Smooth muscle cell of bladder (primary cell): ENCODE measurements at places on chromosomes 4 and X. TPM values are rescaled to one million over a fixed set of nuclear protein-coding genes. Genes with fewer than 3 reads are reported as not detected.

Gene TNMD
- total RNA-seq, result not detected in 2 replicates

Gene CSN1S1
- not detected in 2 replicates for total RNA-seq

Gene TRIM60
- not detected in 2 replicates for total RNA-seq

Gene HTRA3
- total RNA-seq, result 5.8 and 10.4 TPM in 2 replicates

Gene EPHA5
- total RNA-seq, result 7.1 and 19.0 TPM in 2 replicates

Gene PF4V1
- 51.0 and 75.8 TPM in 2 replicates for total RNA-seq

Gene CFI
- 1.8 and 6.9 TPM in 2 replicates for total RNA-seq

Gene HPRT1
- 11.7 and 14.8 TPM in 2 replicates for total RNA-seq

Gene UGT2B15
- total RNA-seq, result not detected in 2 replicates

Gene KLHL15
- total RNA-seq, result 6.8 and 9.4 TPM in 2 replicates

Gene HDAC6
- 16.8 and 25.5 TPM in 2 replicates for total RNA-seq

Gene FOXR2
- not detected in 2 replicates for total RNA-seq

Gene RHOXF2
- total RNA-seq, result not detected in 2 replicates

Gene PCYT1B
- total RNA-seq, result 0.28 and 0.46 TPM in 2 replicates

Gene PASD1
- total RNA-seq, result not detected in 2 replicates

Gene GAGE13
- total RNA-seq, result not detected in 2 replicates

Gene DKK2
- total RNA-seq, result 0.09 TPM in 1 of 2 replicates, not detected in the other

Gene RELL1
- total RNA-seq, result 93.4 and 97.6 TPM in 2 replicates

Gene XAGE1A
- not detected in 2 replicates for total RNA-seq

Gene PRDM8
- total RNA-seq, result 2.8 and 2.9 TPM in 2 replicates

Gene ZCCHC18
- 0.55 and 0.57 TPM in 2 replicates for total RNA-seq

Gene AMBN
- total RNA-seq, result not detected in 2 replicates

Gene GASK1B
- total RNA-seq, result 78.9 and 168 TPM in 2 replicates

Gene RAB39B
- total RNA-seq, result 0.83 and 0.85 TPM in 2 replicates

Gene MOSPD2
- total RNA-seq, result 12.1 and 12.2 TPM in 2 replicates

Gene PHEX
- 0.14 and 0.46 TPM in 2 replicates for total RNA-seq

Gene IL13RA1
- total RNA-seq, result 53.3 and 56.0 TPM in 2 replicates

Gene TAB3
- total RNA-seq, result 3.6 and 4.5 TPM in 2 replicates

Gene PTPN13
- 37.3 and 58.6 TPM in 2 replicates for total RNA-seq

Gene XK
- total RNA-seq, result under 0.01 TPM in 2 replicates

Gene HTN1
- total RNA-seq, result not detected in 2 replicates

Gene LRIT3
- total RNA-seq, result under 0.01 TPM in 1 of 2 replicates, not detected in the other

Gene KLB
- total RNA-seq, result not detected in 2 replicates

Gene UGT2B10
- total RNA-seq, result not detected in 2 replicates

Gene DDX53
- total RNA-seq, result not detected in 2 replicates

Gene GRSF1
- 68.6 and 78.3 TPM in 2 replicates for total RNA-seq

Gene SPOCK3
- total RNA-seq, result 0.43 and 1.5 TPM in 2 replicates

Gene NALF2
- total RNA-seq, result not detected in 2 replicates

Gene MAGEA11
- under 0.01 and 0.09 TPM in 2 replicates for total RNA-seq

Gene NHSL2
- total RNA-seq, result 0.14 and 0.28 TPM in 2 replicates

Gene ZAR1
- total RNA-seq, result not detected in 2 replicates

Gene RPS6KA6
- total RNA-seq, result 12.7 and 15.9 TPM in 2 replicates

Gene TRIM75
- total RNA-seq, result not detected in 2 replicates

Gene LRCH2
- 11.5 and 14.2 TPM in 2 replicates for total RNA-seq

Gene PRIMPOL
- 10.7 and 13.7 TPM in 2 replicates for total RNA-seq

Gene CLNK
- total RNA-seq, result not detected in 2 replicates

Gene NDST4
- total RNA-seq, result not detected in 2 replicates

Gene USP51
- total RNA-seq, result 1.1 and 1.9 TPM in 2 replicates

Gene GAGE12H
- total RNA-seq, result not detected in 2 replicates

Gene RBM46
- 0.09 TPM in 1 of 2 replicates, not detected in the other for total RNA-seq

Gene STOX2
- total RNA-seq, result 1.0 and 3.4 TPM in 2 replicates

Gene CC2D2A
- total RNA-seq, result 20.6 and 23.2 TPM in 2 replicates
